Right atrium auricular region (tissue), 2 donors: ENCODE measurements at places on chromosomes 12 and 14.

DNA sequence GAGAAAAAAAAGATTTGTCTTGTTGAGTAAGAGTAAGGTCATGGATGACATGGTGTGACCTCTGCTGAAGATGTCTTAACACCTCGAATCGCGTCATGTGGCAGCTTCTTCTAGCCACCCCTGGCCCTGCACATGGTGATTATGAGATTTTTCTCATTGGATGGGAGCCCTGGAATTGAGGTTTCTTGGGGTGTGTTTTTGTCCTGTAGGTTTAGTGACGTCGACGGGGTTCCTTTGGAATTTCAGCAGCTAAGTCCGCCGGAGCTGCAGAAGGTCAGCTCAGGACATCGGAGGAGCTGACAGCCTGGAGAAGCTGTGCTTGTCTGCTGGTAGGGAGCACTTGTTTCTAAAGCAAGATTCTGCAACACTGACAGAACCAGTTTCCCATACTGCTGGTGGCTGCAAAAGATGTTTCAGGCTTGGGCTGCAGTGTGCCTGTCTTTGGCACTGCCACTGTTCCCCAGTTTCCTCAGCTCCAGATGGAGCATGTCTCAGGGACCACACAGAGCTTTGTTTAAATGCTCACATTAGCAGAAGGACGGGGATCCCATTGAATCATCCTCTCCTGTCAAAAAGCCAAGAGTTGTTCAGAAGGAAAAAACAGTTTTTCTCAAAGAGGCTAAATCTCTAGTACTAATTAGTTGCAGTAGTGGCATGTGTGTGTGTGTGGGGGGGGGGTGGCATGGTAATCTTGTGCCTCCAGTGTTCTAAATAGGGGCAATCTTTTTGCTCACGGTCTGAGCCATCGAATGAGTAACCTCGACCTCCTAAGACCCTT lies 5.2 kb upstream of the FOS start:
- no peaks in the 10 kb centered on the region for H3K36me3 ChIP-seq
- no peak for DNase-seq
- no peak overlapping the region for H3K27ac ChIP-seq
- H3K4me1 ChIP-seq = peaks cover 32% of the 10 kb centered on the region
- H3K4me3 ChIP-seq = no peak overlapping the region

DNA sequence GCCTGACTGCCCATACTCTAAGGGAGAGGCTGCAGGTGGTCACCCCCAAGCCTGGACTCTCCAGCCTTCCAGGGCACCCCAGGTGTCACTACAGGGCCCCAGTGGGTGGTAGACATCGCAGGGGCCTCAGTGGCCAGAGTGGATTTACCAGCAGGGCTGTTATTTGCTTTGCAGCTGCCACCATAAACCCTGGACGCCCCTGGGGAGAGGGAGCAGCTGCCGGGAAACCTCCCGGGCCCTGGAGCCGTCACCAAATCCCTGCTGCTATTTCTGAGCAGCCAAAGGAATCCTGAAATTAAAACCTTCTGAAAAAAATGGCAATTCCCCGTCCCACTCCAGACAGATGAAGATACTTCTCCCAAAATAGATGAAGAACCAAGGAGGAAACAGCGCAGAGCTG lies 13.9 kb downstream of the TMEM119 start:
- peaks cover 7% of the 10 kb centered on the region for H3K4me1 ChIP-seq
- no peak overlapping the region for H3K4me3 ChIP-seq
- no peak for DNase-seq
- H3K36me3 ChIP-seq = no peaks in the 10 kb centered on the region

- H3K4me1 ChIP-seq = peaks cover 21% of the 10 kb centered on the region
- peak overlapping the region; percentile 95 for H3K4me3 ChIP-seq
- H3K36me3 ChIP-seq = no peaks in the 10 kb centered on the region
These were observed 711 bp downstream of the SBNO1 start for GRCh38 chr12:123363740-123364531.

- no peak overlapping the region for H3K4me3 ChIP-seq
- no peaks in the 10 kb centered on the region for H3K4me1 ChIP-seq
- H3K27me3 ChIP-seq = no peaks in the 10 kb centered on the region
- H3K27ac ChIP-seq = no peak overlapping the region
These were observed 54.0 kb downstream of the PRIMA1 start for GRCh38 chr14:93734086-93734822.

GRCh38 chr14:74737753-74738325 lies 24.9 kb downstream of the FCF1 start:
- peaks cover 46% of the 10 kb centered on the region for H3K36me3 ChIP-seq
- DNase-seq = no peak
- no peaks in the 10 kb centered on the region for H3K4me1 ChIP-seq
- no peak overlapping the region for H3K27ac ChIP-seq
- H3K27me3 ChIP-seq = no peaks in the 10 kb centered on the region
- H3K4me3 ChIP-seq = no peak overlapping the region

GRCh38 chr14:38122241-38122640 lies 85.5 kb upstream of the SSTR1 start:
- no peak overlapping the region for H3K4me3 ChIP-seq
- no peak for DNase-seq
- H3K27ac ChIP-seq = no peak overlapping the region
- H3K36me3 ChIP-seq = no peaks in the 10 kb centered on the region

GRCh38 chr12:100826323-100826722 lies 31.7 kb downstream of the ANO4 start:
- H3K27ac ChIP-seq = no peak overlapping the region
- H3K4me1 ChIP-seq = no peaks in the 10 kb centered on the region
- no peak for DNase-seq
- no peak overlapping the region for H3K4me3 ChIP-seq
- no peaks in the 10 kb centered on the region for H3K36me3 ChIP-seq
- H3K27me3 ChIP-seq = no peaks in the 10 kb centered on the region

- H3K36me3 ChIP-seq = peaks cover 68% of the 10 kb centered on the region
- H3K27me3 ChIP-seq = no peaks in the 10 kb centered on the region
- no peak overlapping the region for H3K27ac ChIP-seq
These were observed 44.0 kb upstream of the EAPP start for GRCh38 chr14:34583525-34583924.

- H3K4me3 ChIP-seq = no peak overlapping the region
- DNase-seq = no peak
- no peaks in the 10 kb centered on the region for H3K36me3 ChIP-seq
- H3K4me1 ChIP-seq = no peaks in the 10 kb centered on the region
These were observed 7.6 kb upstream of the VASH1 start for GRCh38 chr14:76753541-76754198.

GRCh38 chr12:79233341-79233781 lies 368.8 kb downstream of the SYT1 start:
- no peak overlapping the region for H3K27ac ChIP-seq
- no peak for DNase-seq

- no peak overlapping the region for H3K4me3 ChIP-seq
- no peaks in the 10 kb centered on the region for H3K4me1 ChIP-seq
These were observed 12.1 kb upstream of the GAPDH start for GRCh38 chr12:6522193-6522592.

- no peak overlapping the region for H3K27ac ChIP-seq
- no peak overlapping the region for H3K4me3 ChIP-seq
- DNase-seq = no peak
These were observed 293.7 kb downstream of the BTG1 start for GRCh38 chr12:91851741-91852477.

GRCh38 chr12:123041042-123041531 lies 60.6 kb downstream of the ARL6IP4 start:
- H3K27me3 ChIP-seq = no peaks in the 10 kb centered on the region
- H3K36me3 ChIP-seq = no peaks in the 10 kb centered on the region
- no peak overlapping the region for H3K4me3 ChIP-seq
- H3K4me1 ChIP-seq = no peaks in the 10 kb centered on the region

DNA sequence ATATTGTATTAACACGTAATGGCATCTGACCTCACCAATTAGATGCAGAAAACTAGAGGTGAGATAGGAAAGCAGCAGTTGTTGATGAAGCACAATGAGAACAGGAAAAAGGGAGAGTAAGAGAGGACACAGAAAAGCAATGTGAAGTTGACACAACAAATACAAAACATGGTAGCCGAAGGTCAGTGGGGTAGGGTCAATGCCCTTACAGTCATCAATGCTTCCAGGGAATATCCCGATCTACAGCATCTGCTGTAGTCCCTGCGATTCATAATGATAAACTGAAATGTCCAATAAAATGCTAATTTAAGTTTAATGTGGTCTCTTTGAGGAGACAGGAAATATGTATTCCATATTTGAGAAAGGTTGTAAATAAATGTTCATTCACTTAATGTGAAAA lies 2.9 kb upstream of the COL2A1 start:
- H3K27me3 ChIP-seq = peaks cover 10% of the 10 kb centered on the region
- no peaks in the 10 kb centered on the region for H3K4me1 ChIP-seq
- DNase-seq = no peak

- no peak for DNase-seq
- H3K4me1 ChIP-seq = no peaks in the 10 kb centered on the region
- H3K4me3 ChIP-seq = no peak overlapping the region
- no peak overlapping the region for H3K27ac ChIP-seq
- no peaks in the 10 kb centered on the region for H3K36me3 ChIP-seq
These were observed 3.4 kb downstream of the HSD17B6 start for GRCh38 chr12:56766535-56766934.

DNA sequence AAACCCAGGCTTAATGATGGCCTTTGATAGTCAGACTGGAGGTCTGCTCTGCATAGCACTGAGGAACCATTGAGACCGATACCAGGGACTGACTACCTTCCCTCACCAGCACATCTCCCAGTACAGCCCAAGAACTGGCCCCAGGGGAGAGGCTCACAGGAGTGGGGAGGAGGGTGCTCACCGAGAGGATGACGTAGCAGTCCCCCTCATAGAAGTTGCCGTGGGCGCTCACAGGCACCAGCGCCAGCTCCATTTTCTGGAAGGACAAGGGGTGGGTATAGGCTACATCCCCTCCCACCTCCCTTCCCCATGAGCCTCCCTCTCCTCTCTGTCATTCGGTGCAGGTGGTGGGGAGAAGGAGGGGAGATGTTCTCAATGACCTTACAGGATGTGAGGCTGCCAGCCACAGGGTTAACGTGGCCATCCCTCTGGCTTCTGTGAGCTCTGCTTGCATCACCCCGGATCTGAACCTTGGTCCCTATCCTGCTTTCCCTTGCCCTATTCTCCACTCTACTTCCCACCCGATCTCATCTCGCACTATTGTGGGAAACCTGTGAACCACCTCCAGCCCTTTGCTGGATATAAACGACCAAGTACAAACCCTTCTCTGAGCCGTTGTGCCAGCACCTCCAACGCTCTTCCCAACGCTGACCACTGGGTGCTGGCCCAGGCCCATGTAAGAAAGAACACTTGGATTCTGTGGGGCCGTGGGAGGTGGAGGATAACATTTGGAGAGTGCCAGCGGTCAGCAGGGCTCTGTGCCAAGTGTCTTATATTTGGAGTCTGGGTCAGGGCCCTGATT lies 4.4 kb downstream of the AVIL start:
- no peak for DNase-seq
- no peaks in the 10 kb centered on the region for H3K27me3 ChIP-seq

DNA sequence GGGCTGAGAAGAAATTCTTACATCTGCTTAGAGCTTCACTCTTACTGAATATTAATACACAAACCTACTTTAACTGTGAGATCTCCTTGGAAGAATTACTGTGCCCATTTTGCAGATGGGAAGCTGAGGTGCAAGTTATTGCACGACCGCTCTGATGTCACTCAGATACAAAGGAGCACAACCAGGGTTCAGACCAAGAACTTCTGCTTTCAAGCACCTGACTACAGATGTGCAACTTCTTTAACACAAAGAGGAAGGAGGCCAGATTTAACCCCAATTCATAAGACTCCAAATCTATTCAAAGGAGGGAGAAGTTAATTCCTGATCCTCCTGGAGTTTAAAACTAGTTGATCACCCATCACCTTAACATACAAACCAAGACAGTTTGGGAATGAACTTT lies 232.6 kb downstream of the VRK1 start:
- H3K4me1 ChIP-seq = no peaks in the 10 kb centered on the region
- no peak overlapping the region for H3K27ac ChIP-seq
- no peaks in the 10 kb centered on the region for H3K27me3 ChIP-seq
- H3K4me3 ChIP-seq = no peak overlapping the region
- DNase-seq = no peak

DNA sequence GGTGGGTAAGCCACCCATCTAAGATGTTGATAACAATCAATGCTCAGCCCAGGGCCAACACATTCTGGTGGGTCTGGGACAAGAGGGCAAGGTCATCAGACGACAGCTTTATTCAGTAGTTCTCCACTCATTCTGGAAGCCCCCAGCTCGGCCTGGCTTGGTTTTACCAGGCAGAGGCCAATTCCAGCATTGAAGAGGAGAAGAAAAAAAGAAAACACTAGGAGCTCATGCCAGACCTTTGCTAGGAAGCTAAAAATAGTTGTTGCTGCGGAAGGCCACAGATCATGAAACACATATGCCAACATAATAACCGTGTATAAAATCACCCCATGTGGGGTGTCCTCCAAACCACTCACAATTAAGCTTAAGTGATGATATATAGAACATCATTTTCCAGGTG lies 44.4 kb downstream of the CCDC60 start:
- no peak overlapping the region for H3K4me3 ChIP-seq
- no peaks in the 10 kb centered on the region for H3K4me1 ChIP-seq
- peak overlapping the region; percentile 47 for H3K27ac ChIP-seq
- H3K36me3 ChIP-seq = no peaks in the 10 kb centered on the region
- DNase-seq = no peak

DNA sequence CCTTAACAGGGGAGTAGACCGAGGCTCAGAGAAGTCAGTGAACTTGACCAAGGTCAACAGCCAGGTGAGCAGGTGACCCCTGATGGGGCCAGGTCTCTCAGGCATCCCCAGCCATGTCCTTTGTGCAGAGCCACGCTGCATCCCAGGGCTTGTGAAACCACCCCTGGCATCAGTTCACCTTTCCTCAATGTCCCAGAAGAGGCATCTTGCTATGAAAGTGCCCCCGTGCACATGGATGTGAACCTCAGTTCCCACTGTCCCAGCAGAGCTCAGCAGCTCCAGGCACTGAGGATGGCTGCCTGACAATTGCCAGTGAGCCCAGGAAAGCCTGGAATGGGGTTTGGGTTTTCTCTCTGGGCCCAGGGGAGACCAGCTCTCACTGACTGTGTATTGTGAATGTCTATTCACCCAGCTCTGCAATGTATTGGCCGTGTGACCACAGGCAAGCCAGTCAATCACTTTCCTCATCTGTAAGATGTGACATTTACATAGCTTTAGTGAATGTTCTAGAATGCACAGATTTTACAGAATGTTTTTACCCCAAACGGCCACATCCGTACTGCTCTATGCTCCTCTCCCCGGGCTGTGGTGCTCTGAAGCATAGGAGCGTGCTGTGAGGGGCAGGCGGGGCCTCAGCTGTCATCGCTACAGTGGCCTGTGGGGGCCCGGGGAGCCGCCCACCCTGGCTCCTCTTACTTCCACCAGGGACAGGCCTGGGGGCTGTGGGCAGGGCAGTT lies 4.9 kb downstream of the CACNA2D4 start:
- H3K27me3 ChIP-seq = no peaks in the 10 kb centered on the region
- H3K4me1 ChIP-seq = peaks cover 24% of the 10 kb centered on the region
- H3K36me3 ChIP-seq = no peaks in the 10 kb centered on the region
- peak; percentile 51 for DNase-seq
- no peak overlapping the region for H3K4me3 ChIP-seq
- no peak overlapping the region for H3K27ac ChIP-seq

DNA sequence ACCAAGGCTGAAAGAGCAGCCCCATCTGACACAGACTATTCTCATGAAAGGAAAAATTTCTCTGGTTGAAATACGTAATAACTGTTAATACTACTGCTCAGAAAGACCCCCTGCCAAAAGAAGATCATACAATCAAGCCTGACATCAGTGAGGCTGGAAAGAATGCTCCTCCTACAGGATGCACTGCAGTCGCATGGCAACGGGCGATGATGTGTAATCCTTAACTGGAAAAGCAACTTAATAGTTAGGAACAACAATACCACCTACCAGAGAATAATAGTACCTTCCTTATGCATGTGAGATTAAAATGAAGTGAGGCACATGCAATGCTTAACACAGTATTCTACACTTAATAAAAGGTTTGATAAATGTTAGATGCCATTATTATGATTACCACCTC lies 1.2 kb upstream of the GOLGA5 start:
- H3K27ac ChIP-seq = no peak overlapping the region
- no peak for DNase-seq
- no peak overlapping the region for H3K4me3 ChIP-seq
- H3K4me1 ChIP-seq = no peaks in the 10 kb centered on the region
- H3K27me3 ChIP-seq = no peaks in the 10 kb centered on the region
